ENCODE measurements at places on chromosomes 12 and 14.
A peak's percentile ranks its signal among the peaks of the same experiment; 100 is the strongest.

GRCh38 chr12:82600379-82600778 is 86.3 kb upstream of the TMTC2 start:
- no peaks in the 10 kb centered on the region for H3K27me3 ChIP-seq
- no peaks in the 10 kb centered on the region for H3K4me1 ChIP-seq
- no peak overlapping the region for H3K4me3 ChIP-seq

DNA sequence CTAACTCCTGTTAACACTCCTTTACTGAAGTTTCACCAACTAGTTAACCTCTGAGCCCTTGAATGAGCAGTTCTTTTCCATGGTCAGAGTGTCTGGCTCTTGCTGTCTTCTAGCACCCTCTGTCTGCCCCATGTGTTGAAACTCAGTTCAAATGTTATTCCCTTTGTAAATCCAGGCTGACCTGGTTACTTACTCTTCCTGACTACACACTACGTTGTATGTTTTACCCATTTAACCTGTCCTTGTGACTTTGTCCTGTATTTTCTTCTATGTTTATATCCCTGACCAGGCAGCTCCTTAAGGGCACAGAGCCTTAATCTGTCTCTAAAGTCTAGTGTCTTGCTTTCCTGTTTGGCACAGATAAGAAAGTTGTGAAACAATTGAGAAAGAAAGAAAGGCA is 389.0 kb upstream of the RPL10L start:
- H3K27ac ChIP-seq = no peak overlapping the region
- no peak overlapping the region for H3K4me3 ChIP-seq
- no peaks in the 10 kb centered on the region for H3K36me3 ChIP-seq
- H3K27me3 ChIP-seq = no peaks in the 10 kb centered on the region
- no peaks in the 10 kb centered on the region for H3K4me1 ChIP-seq
- no peak for DNase-seq

- no peak for DNase-seq
- no peak overlapping the region for H3K4me3 ChIP-seq
- no peaks in the 10 kb centered on the region for H3K36me3 ChIP-seq
- no peaks in the 10 kb centered on the region for H3K4me1 ChIP-seq
- H3K27ac ChIP-seq = no peak overlapping the region
- peaks cover 75% of the 10 kb centered on the region for H3K27me3 ChIP-seq
These were observed 877.0 kb upstream of the TMEM132C start for GRCh38 chr12:127389923-127390322.

DNA sequence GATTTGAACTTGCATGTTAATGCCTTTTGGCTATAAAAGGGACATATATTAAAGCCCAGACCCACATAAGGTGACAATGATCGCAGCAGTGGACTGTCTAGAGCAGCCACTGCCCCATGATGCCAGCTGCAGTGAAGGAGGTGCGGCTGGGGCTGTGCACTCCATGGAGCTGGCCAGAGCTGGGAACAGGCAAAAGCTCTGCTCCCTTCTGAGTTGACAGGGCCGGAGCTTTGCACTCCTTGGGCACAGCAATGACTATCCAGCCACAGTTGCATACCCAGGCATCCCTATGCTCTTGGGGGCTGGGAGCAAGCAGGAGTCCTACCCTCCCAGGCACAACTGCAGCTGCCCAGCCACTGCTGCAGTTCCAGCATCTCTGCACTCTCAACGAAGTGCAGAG is 50.2 kb downstream of the EGLN3 start:
- H3K4me3 ChIP-seq = no peak overlapping the region
- peaks cover 7% of the 10 kb centered on the region for H3K4me1 ChIP-seq
- no peaks in the 10 kb centered on the region for H3K27me3 ChIP-seq
- no peak for DNase-seq
- no peak overlapping the region for H3K27ac ChIP-seq

DNA sequence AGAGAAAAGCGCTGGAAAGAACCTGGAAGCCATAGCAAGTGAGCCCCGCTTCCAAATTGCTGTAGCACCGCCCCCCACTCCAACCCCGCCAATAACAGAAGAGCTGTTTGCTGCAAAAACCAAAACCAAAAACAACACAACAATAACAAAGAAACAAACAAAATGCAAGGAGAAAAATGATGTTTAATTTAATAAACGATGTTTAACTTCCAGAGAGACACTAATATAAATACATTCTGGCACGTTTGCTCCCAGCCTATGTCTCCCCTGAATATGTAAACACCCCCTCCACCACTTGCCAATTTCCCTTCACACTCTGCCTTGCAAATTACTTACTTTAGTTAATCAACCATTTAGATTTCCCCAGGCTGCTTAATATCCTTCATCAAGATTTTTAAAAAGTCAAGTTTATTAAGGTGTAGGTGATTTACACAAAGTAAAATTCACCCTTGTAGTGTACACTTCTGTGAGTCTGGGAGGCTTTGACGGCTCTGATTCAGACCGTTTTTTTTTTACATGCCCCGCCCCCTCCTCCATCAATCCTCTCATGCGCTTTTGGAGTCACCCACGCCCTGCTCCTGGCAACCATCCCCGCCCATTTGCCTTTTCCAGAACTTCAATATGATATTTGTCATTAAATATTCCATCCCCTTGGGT is 482 bp upstream of the IFI27L2 start:
- DNase-seq = peak; percentile 50
- H3K27ac ChIP-seq = peak overlapping the region; percentile 85
- peaks cover 17% of the 10 kb centered on the region for H3K4me1 ChIP-seq
- H3K36me3 ChIP-seq = no peaks in the 10 kb centered on the region
- H3K4me3 ChIP-seq = peak overlapping the region; percentile 72
- H3K27me3 ChIP-seq = no peaks in the 10 kb centered on the region

DNA sequence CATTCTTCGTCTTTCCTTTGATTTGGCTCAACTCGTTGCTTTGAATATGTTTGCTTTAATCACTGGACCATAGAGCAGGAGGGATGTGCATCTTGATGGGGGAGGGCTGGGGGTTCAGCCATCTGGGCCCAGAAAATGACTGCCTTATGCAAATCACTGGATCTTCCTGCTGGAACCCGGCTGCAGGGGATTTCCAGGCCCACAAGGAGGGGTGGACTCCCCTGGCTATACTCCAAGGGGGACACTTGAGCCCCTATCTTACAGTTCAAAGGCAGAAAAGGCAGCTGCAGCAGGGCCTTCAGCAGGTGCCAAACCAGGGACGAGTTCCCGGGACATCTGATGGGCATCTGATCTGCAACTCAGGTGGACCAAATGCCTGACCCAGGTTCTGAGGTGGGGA is 122.5 kb downstream of the DICER1 start:
- H3K27ac ChIP-seq = no peak overlapping the region
- no peaks in the 10 kb centered on the region for H3K36me3 ChIP-seq
- no peak overlapping the region for H3K4me3 ChIP-seq
- no peaks in the 10 kb centered on the region for H3K4me1 ChIP-seq
- peaks cover 41% of the 10 kb centered on the region for H3K27me3 ChIP-seq
- DNase-seq = no peak

- H3K27ac ChIP-seq = no peak overlapping the region
- H3K4me3 ChIP-seq = no peak overlapping the region
- H3K4me1 ChIP-seq = no peaks in the 10 kb centered on the region
- no peaks in the 10 kb centered on the region for H3K27me3 ChIP-seq
These were observed 472.6 kb upstream of the ATP2B1 start for GRCh38 chr12:90181216-90181615.
